ENCODE measurements at places on chromosomes 5 and 9.

DNA sequence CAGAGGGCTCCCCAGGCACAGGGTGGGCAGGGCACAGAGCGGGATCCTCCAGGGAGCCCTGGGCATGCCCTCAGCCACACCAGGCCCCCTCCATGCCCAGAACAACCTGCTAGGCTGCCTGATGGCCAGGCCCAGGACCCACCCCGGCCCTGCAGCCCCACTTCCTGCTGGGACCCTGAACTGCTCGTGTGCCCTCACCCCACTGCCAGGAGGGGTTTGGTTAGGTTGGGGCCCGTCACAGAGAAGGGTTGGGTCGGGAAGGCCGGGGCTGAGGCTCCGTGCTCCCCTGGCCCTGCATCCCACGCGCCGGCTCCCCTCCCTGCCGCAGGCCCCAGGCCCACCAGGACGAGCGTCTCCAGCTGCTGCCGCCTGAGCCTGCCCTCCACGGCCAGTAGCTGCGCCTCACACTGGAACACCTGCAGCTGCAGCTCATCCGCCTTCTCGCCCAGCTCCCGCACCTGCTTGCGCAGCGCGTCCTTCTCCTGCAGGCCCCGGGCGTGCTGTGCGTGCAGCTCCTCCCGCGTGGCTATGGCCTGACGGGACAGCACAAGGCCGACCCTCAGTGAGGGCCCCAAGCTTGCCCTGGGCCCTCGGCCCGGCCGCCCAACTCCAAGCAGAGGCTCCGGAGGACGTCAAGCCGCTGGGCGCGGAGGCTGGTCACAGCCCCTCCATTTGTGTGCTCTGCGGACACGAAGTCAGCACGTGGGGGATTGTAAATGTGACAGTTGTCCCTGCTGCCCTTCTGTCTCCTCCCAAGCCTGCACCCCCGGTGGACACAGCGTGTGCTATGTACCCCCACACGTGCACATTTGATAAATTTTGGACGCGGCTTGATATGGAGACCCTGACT is 4.0 kb upstream of the DNLZ start:
- DNase-seq, result no peak

- DNase-seq, result peak; percentile 58
Observed at GRCh38 chr9:135289081-135289491, 190.5 kb upstream of the PPP1R26 start.

GRCh38 chr9:77511525-77511924 is 136.6 kb downstream of the GNA14 start:
- DNase-seq, result no peak

DNA sequence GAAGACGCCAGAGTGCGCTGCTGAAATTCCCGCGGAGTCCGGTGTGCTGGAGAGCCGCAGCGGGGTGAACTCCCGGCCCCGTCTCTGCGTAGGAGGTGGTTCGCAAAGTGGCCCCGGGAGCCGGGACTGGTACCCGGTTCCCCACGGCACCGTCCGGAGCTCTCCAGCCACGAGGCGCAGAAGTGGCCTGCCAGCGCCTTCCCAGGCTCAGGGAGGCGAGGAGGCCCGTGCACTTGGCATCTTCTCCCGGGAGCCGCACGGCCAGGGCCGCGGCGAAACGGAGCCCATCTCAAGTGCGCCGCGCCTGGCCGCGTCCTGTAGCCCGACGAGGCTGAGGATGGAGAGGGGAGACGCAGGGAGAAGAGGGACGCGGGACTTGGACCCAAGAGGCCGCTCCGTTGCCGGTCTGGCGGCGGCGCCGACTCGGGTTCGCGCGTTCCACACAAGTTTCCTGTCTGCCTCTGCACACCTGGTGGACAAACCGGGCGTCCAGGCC is 1.1 kb upstream of the IRX1 start:
- no peak for DNase-seq

DNA sequence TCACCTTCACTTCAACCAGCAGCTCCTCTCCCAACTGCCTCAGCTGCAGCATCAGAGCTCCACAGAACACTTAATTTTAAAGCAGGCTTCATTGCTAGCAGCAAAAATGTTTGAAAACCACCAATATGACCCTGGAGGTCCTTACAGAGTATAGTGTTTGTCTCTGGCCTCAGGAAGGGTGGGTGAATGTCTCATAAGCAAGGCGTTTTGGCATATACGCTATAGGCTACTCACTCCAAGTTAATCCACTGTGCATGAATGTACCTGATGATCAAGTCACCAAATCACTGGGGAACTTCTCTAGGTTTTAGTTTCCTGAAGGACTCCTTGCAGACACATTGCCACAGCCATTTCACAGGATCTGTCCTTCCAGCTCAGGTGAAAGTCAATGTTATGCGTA is 125.3 kb downstream of the GABBR2 start:
- no peak for DNase-seq

DNA sequence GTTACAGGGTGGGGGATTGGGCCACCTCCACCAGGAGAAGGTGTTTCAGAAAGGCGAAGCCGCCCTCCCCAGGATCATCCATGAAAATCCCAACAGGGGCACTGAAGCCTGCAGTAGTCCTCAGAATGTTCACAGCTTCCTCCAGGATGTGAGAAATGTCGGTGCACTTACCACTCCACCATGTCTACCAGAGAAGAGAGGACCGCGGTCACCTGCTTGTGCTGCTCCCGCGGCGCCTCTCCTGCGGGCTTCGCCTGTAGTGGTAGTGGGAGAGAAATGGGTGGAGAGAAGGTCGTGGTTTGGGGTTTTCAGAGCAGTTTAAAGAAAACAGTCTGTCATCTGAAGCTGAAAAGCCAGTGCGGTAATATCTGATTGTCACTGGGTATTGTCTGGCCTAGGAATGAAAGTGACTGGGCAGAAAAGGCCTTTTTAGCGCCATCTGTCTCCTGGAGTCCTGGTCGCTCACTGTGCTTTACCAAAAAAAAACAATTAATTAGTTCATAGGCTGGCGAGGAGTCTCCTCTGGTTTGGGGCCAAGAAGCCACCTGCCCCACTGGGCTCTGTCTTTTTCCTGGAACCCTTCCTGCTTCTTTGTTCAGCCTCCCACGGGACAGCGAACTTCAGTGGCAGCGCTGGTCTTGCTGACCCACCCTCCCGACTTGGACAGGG is 23.0 kb upstream of the PPP1R26 start:
- DNase-seq, result no peak

DNA sequence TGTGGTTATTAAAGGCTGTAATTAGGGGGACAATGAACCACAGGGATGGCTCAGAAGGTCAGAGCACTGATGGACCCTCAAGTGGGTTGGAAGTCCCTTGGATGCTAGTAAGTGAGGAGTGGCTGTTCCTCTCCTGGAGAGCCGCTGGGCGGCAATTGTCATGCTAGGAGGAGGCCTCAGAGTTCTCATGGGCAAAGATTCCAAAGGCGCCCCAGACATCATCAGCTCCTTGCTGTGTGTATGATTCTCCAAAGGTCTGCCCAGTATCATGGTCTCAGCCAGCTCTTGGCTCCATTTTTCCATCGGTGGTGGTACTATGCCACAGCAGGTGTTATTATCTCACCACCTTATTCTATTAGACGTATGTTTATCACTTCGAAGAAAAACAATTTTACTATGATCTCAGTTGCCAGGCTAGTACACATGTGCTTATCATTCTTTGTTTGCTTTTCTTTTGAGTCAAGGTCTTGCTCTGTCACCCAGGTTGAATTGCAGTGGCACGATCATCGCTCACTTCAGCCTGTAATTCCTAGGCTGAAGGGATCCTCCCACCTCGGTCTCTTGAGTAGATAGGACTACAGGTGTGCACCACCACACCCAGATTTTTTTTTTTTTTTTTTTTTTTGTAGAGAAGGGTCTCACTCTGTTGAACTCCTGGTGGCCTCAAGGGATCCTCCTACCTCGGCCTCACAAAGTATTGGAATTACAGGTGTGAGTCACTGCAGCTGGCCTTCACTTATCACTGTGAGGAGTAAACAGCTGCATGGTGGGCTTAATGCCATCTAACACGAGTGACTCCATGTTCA is 46.8 kb downstream of the EXOSC2 start:
- no peak for DNase-seq

GRCh38 chr9:136484153-136485048 is 1.6 kb upstream of the SEC16A start:
- no peak for DNase-seq

DNA sequence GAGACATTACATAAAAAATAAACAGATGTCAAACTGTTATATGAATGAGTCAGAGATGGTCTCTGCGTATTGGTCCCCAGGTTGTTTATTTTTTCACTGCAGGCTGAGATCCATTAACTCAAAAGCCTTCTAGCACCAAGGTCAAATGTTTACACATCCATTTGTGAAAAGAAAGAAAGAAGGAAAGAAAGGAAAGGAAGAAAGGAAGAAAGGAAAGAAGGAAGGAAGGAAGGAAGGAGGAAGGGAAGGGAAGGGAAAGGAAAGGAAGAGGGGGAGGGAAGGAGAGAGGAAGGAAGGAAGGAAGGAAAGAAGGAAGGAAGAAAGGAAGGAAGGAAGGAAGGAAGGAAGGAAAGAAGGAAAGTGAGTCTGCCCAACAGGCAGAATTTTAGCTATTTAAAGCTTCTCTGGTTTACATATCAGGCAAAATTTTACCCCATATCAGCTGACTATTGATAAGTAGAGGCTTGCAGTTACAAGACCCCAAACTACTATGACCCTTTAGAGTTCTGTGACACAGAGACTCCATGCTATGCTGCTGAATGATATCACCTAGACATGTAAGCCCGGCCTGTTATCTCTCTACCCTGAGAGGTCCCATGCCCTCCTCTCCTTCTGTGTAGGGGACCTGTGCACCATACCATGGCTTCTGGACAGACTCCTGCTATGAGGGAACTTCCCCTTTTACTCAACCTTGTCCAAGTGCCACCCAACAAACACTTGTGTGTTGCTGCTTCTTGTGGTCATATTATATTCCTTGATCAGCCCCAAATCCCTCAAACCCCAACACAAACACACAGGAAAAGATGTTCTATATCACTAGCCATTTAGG is 59.0 kb downstream of the DRD1 start:
- no peak for DNase-seq

GRCh38 chr9:126411948-126412284 is 85.3 kb downstream of the MVB12B start:
- DNase-seq, result no peak

- DNase-seq, result peak; percentile 59
Observed at GRCh38 chr5:179759581-179760551, 27.2 kb downstream of the MAML1 start.

All from A172 (cell line).